ENCODE measurements at places on chromosomes 3 and 15.

DNA sequence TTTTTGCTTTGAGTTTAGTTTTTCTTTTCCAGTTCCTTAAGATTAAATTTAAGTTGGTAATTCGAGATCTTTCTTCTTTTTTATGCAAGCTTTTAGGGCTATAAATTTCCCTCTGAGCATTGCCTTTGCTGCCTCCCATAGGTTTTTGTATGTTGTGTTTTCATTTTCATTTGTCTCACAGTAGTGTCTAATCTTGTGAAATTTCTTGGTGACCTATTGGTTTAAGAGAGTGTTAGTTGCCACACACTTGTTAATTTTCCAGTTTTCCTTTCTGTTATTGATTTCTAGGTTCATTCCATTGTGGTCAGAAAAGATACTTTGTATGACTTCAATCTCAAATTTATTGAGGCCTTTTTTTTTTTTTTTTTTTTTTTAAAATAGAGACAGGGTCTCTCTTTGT lies 18.3 kb upstream of the IL20RB start:
- DNase-seq, result no peak

DNA sequence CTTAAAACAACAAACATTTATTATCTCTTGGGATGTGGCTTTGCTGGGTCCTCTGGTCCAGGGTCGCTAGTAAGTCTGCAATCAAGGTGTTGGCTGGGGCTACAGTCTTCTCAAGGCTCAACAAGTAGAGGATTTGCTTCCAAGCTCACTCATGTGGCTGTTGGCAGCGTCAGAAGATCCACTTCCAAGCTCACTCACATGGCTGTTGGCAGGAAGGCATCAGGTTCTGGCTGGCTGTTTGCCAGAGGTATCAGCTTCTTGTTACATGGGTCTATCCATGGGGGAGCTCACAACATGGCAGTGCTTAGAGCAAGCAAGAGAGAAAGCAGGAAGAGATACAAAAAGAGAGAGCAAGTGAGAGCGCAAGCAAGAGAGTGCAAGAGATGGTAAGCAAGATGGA lies 15.0 kb upstream of the BNC1 start:
- no peak for DNase-seq

DNA sequence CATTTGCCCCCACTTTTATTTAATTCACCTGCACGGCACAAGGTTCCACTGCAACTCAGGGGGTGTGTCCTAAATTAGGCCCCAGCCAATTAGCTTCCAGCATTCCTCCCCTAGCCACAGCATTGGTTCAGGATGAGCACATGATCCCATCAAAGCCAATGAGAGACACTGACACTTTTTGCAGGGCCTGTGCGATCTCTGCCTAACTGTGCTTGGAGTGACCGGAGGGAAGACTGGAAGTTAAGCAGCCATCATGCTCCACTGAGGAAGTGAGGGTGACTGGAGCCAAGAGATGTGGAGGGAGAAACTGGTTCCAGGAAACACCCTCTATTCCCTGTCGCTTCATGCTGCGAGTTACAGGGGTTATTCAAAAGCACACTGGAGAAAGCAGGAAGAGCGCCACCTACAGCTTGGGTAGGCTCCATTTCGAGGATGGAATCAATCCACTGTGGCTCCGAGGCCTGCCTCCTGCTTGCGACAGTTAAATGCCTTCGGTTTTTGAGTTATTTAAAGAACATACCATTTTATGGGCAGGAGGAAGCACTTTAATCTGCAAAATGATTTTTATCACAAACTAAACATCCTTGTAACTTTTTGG lies 122.2 kb upstream of the WNT5A start:
- DNase-seq, result no peak

GRCh38 chr3:76943058-76943457 lies 96.8 kb upstream of the ROBO2 start:
- peak; percentile 31 for DNase-seq

- DNase-seq, result no peak
These were observed 23.1 kb downstream of the EPM2AIP1 start for GRCh38 chr3:36969540-36970432.

GRCh38 chr3:6066397-6066796 lies 794.5 kb upstream of the GRM7 start:
- DNase-seq, result no peak

DNA sequence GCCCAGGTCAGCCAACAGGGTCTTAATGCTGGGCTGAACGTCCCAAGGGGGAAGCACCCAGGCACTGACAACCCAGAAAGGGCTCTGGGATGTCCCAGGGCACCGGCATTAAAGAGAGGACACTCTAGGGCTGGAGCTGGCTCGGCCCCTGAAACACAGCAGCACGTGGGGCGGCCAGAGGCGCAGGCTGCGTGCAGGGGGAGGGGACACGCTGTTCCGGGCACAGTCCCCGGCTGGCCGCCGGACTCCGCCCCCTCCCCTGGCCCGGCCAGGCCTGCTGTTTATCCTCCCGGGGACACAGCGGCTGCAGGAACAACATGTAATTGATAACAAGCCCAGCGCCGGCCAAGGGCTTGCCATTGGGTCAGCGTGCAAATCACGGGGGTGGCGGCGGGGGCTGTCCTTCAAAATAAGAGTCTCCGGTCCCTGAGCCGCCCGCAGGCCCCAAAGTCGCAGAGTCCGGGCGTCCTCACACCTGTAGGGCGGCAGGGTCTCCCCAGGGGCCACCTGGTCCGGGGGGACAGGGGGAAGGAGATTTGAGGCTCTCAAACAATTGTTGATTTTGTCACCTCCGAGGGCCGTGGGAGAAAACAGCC lies 1.3 kb downstream of the KLF15 start:
- DNase-seq, result peak; percentile 99

DNA sequence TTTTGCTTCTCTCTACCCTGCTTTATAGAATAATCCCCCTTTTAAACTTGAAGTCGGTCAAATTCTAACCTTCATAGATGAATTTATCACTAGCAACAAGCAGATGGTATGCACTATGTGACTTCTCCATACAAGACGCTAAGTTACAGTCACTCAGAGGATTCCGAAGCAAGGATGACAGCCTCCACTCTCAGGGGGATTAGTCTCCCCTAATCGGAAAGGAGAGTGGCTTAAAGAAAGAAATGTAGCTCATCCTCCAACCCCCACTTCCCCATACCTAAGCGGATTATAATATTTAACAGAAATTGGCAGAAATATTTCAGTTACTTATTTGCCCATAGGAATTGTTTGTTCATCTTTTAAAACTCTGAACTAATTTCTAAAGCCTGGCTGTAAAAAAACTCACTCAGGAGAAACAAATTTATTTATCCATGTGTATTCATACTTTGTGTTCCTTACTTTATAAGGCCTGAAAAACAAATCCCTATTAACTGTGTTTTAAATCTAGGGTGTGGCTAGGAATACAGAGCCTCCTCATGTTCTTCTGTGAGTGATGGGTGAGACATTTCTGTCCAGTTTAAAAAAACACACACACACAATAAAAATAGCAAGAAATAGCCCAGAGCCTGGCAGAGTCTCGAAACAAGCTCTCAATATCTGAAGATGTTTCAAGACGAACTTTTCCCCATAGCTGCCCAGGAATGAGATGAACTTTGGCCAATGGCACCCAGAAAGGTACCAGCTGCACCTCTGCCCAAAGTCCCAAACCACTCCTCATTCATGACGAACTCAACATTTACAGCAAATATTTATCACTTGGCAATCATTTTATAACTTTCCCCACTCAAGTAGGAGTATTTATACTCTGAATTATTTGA lies 18.7 kb downstream of the SIAH2 start:
- DNase-seq, result no peak

- DNase-seq, result no peak
These were observed 183.4 kb downstream of the ADAMTS17 start for GRCh38 chr15:100158356-100158755.

DNA sequence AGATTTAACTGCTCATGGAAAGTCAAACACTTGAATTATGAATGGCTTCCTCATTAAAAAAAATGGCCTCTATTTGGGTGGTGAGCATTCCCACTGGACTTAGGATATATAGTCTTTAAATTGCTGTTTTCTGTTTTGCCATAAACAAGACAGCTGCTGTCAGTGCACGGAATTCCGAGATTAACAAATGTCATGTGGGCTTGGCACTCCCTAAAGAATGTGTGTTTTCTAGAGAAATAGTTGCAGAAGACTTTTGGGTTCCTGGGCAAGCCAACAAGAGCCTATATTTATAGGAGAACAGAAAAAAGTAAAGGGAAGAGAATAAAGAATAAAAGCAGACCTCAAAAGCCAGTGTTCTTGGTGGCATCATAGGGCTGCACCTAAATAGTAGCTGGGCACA lies 13.6 kb upstream of the TFG start:
- DNase-seq, result no peak

- no peak for DNase-seq
These were observed 752 bp downstream of the CEP63 start for GRCh38 chr3:134486577-134487041.

- peak; percentile 70 for DNase-seq
These were observed 87.3 kb downstream of the SMAD6 start for GRCh38 chr15:66789029-66790025.

DNA sequence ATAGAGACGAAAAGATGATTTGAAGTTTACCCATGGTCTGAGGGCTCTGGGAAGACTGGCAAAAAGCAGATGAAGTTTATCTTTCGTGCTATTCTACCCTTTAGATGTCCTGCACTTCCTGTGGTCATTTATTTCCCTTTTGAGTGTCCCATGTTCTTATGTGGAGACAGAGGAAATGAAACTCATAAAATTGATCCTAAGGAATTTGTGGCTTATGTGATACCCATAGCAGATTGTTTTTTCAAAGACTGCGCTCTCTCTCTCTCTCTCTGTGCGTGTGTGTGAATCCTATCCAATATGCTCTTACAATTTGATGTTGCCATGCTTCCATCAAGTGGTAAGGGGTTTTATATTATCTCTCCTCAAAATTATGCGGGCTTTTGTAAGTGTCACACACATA lies 607.5 kb upstream of the DPPA4 start:
- DNase-seq, result no peak

DNA sequence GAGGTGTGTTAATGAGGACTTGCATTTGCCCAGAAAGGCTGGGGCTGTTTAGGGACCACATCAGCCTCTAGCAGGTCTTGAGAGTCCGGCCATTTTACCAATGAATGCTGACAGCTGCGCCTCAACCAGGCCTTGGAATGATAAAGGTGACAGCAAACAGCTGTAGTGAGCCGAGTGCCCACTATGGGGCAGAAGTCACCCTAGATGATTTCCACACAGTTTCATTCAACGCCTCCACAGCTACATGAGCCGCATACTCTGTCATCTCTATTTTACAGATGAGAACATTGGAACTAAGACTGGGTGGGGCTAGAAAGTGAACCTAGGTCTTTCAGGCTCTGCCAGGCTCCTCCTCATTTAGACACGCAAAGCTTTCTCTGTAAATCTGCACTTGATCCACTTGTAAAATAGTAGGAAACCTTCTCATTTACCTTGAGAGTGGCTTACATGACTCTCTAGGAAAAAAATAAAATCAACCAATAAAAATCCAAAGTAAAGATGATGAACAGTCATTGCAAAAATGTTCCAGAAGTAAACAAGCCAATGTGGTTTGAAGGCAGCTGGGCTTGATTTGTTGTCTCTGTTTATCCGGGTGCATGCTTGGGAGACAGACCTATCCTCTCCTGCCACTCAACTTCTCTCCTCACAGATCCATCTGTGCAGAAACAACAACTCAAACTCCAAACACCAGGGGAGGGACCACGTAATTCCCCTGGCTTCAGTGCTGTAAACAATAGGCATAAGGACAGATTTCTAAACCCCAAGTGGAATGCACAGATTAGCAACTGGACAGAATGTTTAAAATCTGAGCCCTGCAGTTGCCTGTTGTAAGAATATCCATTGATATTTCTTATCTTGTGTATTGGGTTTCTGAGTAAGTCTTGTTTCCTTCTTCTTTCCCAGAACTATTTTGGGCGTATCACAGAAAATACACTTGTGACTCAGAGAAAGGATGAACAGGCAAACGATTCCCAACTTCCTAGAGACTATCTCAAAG lies 31.5 kb upstream of the LDHAL6B start:
- DNase-seq, result peak; percentile 31

DNA sequence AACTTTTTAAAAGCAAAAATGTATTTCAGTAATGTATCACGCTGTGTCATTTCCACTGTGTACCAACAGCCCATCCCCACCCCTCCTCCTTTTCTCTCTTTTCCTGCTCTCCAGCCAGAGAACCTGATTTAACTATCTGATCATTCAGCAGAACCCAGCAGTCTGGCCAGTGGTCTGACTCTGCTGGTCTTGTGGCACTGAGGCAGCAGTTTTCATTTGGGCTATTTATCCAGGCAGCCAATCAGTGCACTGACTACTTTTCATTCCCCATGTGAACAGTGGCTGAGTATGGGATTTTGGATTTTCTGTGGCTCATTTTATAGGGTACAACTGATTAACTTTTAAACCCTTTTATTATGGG lies 56.3 kb downstream of the GPR171 start:
- no peak for DNase-seq

DNA sequence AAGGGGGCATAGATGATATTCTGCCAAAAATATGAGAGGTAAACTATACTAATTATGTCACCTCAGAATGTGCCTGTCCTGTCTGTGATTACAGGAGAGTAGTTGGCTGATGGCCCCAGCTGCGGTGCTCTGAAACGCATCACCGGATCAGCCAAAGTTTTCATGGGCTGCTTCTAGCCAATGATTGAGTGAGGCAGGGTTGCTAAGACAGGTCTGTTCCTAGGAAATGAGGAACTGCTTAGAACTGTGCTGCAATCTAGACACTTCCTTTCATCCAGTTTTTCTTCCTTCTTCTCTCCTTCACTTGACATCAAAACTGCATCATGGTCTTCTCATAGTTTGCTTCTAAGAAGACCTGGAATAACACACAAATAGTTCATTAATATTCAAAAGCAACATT lies 124.0 kb downstream of the KCNH8 start:
- DNase-seq, result no peak

DNA sequence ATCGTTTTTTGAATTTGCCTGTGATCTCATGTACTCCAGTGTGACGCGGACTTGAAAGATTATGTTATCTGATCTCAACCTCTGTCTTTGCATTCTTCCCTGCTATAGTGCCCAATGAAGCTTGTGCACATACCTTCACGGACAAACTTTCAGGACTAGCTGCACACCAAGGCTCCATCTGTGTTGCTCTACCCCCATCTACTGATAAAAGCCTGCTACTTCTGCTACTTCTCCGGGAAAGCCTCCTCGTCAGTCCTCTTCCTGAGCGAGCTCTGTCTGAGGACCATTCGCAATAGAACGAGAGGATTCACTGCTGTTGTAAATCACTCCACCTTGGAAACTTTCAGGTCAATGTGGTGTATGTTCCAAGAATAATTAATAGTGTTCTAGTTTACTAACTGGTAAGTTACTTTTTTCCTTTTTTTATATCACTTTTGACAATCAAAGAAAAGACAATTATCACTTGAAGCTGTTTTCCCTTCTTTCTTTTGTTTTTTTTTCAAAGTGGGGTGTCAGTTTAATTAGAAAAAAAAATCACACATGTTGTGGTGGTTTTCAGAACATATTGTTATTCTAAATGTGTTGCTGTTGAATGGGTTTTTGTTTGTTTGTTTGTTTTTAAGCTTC lies 217.6 kb downstream of the ARRDC4 start:
- DNase-seq, result peak; percentile 49

GRCh38 chr15:63089260-63090043 lies 32.2 kb upstream of the LACTB start:
- peak; percentile 27 for DNase-seq

DNA sequence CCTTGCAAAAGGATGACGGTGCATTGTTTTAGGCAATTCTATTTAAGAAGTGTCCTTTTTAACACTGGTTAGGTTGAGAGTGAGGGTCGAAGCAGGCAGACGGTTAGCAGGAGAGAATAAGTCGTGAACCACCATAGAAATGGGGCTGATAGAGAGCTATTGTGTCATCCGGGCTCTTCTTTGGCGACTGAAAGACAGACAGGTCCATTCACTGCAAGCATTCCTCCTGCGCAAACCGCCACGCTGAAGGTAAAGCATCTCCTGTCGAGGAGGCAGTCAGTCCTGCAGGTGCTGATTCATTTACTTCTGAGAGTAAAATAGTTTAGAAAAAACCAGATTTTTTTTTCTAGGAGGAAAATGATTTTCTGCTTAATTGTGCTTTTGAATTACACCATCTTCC lies 1002.8 kb upstream of the NR2F2 start:
- DNase-seq, result no peak

Data from HuH-7.5 (cell line).